ENCODE measurements at places on chromosomes 7 and 10. TPM values are rescaled to one million over a fixed set of nuclear protein-coding genes. Genes with fewer than 3 reads are reported as not detected.

- DNase-seq = no peak
These were observed 137.3 kb downstream of the ANLN start for GRCh38 chr7:36526863-36527548.

GRCh38 chr7:47897831-47898230, 50.4 kb downstream of the PKD1L1 start:
- no peak for DNase-seq

FRMD4A gene
- 106 TPM for total RNA-seq

GRCh38 chr7:29432721-29433120, 130.9 kb upstream of the PRR15 start:
- DNase-seq = no peak

DNA sequence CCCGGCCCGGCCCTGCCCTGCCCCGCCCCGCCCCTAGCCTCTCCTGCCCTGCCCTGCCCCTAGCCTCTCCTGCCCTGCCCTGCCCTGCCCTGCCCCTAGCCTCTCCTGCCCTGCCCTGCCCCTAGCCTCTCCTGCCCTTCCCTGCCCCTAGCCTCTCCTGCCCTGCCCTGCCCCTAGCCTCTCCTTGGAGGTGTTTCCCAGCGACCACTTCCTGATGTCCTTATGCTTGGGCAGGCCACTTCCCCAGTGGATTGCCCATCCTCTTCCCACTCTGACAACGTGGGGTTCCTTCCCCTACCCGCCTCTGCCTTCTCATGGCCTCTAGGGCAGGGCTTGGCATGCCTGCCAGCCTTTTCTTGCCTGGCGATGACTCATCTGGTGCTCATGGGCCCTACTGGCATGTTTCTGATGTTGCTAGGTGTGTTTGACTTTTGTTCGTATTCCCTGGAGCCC, 21.2 kb downstream of the PRXL2A start:
- DNase-seq = no peak

GRCh38 chr7:44196450-44196872, 4.3 kb upstream of the YKT6 start:
- DNase-seq = no peak

DNA sequence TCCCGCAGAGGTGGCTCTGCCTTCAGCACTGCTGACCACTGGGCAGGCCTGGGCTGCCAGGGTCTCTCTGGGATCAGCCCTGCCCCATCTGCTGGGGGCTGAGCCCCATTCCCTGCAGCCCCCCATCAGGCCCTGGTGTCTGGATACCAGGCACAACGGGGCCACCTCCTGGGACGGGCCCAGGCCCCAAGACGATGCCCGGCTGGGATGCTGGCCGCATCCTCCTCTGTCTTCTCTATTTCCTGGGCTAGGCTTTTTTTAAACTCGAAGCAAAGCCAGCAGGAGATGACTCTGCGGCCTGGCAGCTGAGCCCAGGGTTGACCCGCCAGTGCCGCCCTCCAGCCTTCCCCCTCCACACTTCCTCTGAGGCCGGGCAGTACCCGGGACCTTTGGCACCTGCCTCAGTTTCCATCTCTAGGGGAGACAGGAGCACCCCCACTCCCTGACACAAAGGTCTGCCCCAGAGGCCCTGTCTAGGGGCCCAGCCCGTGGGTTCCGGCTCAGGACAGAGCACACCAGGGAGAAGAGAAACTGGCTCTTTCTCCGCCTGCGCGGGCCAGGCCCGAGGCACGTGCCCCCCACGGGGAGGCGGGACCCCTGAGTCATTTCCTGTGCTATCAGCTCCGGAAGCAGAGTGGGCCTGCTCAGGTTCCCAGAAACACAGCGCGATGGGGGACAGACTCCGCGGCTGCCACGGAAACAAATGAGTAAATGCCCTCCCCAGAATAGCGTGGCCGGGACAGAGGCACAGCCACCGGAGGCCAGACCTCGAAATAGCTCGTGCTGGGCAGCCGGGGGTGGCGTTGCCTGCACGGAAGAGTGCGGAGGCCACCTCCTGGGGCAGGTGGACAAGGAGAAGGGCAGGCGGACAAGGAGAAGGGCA, 84.6 kb upstream of the PDGFA start:
- peak; percentile 51 for DNase-seq

DNA sequence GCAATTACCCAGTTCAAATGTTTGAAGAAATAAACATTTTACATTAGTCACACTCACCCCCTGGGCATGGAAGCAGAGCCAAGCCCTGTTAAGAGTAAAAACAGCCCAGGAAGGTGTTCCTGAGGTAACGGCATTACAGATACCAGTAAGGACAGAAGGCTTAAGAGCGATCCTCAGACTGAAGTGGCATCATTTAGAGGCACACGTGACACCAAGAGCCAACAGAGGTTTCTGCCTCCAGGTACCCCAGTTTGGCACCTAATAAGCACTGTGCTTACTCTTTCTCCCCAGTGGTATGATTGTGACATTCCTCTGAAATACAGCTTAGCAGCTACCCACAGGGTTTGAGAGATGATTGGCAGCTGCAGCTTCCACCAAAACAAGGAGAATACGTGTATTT, 17.2 kb downstream of the MMS19 start:
- DNase-seq = no peak

- DNase-seq = no peak
These were observed 74.1 kb upstream of the KCNMA1 start for GRCh38 chr10:77711683-77712049.

ALDH18A1 gene
- total RNA-seq = 33.3 TPM

DNA sequence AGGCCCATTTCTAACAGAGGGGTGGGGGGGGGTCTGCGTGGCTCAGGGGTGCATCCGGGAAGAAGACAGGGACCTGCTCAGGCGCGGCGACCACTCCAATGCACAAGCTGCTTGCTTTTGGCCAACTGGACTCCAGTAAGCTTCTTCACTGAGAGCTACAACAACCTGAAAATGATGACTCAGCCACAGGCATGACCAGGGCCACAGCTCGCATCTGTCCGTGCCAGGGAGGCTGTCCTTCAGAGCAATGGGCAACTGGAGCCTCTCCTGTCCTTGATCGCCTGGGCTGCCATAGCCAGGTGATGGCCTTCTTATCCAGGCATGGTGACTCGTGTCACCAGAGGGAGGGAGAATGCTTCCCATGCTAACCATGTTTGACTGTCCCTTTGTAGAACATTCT, 81.6 kb upstream of the RNF32 start:
- DNase-seq = no peak

SPDYE8 gene
- total RNA-seq = not detected

MYL10 gene
- not detected for total RNA-seq

DNA sequence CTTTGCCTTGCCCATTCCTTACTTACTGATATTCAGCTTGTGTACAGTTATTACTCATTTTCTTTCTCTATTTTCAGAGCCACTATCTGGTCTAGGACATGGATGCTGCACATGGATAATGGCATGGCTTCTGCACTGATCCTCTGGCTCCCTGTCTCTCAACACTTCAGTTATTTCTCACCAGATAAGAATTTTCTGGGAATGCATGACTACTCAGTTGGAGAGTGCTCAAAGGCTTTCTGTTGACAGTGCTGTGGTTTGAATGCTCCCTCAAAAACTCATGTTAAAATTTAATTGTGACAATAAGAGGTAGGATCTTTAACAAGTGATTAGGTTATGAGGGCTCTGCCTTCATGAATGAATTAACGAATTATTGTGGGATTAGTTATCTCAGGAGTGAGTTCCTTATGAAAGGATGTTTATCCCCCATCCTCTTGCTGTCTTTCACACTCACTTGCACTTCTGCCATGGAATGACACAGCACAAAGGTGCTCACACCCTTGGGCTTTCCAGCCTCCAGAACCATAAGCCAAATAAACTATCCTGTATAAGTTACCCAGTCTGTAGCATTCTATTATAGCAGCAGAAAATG, 16.1 kb upstream of the PIK3CG start:
- no peak for DNase-seq

DNA sequence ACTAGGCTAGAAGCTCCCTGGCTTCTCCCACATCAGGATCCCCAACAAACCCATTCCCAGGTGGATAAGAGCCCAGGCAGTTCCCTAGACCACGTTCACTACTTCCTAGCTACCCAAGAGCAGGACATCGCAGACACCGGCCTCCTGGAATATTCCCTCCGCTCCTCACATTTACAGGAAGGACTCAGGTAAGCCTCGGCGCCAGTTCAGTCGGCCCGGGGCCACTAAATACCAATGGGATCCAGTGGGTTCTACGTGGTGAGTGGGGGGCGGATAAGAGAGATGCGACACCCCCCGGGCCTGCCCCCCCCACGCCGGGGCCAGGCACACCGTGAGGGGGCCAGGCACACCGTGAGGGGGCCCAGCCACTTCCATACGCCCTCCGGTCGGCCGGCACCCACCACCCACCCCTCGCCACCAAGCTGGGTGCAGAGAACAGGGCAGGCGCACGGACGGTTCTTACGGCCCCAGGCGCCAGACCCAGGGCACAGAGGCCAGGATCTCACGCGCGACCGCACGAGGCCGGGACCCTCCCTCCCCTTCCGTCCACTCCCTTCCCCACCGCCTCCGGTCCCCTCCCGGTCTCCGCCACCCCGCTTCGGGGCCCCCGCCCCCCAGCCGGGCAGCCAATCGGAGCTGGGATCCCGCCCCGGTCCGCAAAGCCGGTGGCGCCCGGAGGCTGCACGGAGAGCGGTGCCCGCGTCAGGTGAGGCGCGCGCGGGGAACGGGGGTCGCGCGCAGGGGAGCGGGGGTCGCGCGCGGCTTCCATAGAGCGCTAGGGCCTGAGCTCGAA, at the start of gene BLVRA:
TSS of gene BLVRA (plus strand) at position 652 of the 793 bp plus-strand sequence. CDS start 12,479 bp downstream, outside the sequence.
- DNase-seq = peak; percentile 66

DNA sequence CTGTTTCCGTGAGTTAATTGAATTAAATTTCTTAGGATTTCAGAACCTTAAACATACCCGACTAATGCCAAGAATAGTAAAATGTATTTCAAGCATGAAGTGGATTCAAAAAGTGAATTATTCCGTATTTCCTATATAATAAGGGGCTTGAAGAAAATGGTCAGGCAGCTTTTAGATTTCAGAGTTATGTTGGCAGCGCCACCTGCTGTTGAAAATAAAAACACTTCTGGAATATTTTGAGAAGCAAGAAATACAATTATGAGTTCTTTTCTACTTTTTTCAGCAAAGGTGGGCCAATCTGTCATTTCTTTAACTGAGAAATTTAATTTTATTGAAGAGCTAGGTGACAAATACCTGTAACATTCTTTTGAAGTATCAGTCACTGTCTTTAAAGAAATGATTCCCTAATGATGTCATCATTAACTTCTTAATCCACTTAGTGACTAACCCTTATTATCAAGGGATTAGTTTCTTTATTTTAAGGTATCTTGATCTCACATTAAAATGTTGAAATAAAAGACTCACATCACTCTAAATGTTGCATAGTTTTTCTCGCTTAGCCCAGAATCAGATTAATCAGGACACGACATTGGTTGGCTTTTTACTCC, 36.6 kb upstream of the AGR3 start:
- no peak for DNase-seq

DNA sequence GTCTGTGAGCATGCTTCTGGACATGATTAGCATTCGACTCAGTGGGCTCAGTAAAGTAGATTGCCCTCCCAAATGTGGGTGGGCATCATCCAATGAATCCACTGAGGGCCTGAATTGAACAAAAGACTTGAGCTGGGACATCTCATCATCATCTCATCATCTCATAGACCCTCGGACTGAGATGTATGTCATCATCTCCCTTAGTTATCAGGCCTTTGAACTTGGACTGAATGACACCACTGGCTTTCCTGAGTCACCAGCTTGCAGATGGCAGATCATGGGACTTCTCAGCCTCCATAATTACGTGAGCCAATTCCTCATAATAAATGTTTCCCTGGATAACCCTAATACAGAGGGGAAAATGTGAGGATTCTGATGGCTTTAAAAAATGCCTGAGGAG, 128.3 kb upstream of the LSM8 start:
- DNase-seq = no peak

- DNase-seq = no peak
These were observed 21.7 kb downstream of the ZNF503 start for GRCh38 chr10:75379817-75380216.

DNA sequence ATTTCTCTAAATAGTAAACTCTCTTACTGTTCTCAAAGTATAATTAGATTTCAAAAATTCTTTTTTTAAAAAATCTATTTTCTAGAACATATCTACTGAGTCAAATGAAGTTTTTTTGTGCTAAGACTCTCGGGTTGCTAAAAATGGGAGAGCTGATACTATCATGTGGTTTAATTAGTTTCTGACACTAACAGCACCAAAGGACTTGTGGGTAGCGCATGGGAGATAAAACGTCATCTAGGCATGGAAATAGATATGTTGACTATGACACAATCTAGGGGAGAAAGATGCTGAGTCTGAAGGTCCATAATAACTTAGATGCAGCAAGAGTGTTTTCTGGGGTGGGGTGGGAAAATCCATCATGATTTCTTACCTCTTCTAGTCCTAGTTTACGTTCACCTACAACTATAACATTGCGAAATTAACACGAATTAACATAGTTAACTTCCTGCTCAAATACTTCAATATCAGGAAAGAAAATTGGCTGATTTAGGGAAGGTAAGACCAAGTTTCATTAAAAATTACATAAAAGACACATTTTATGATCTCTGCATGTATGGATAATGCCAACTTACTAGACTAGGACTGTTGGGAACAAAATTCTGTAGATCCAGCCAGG, 14.3 kb upstream of the ARMC3 start:
- no peak for DNase-seq

- DNase-seq = no peak
These were observed 68.8 kb upstream of the WDR11 start for GRCh38 chr10:120782336-120782735.

AKR1D1 gene
- total RNA-seq = not detected

DNA sequence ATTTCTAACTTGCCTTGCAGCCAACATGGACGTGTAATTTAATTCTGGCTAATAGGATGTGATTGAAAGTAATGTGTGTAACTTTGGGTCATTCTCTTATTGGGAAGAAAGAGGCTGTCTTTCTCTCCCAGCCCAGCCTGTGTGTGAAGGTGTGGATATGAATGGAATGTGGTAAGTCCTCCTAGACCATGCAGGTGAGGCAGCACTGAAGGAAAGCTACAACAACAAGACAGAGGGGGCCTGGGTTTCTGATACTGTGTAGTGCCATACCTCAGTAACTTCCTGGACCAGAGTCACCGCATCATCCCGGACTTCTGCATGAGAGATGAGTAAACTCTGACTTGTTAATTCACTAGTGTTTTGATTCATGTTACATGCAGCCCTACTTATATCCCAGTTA, 237.0 kb downstream of the EXOC4 start:
- no peak for DNase-seq
